Mesothelial cell of epicardium (in vitro differentiated cells): ENCODE measurements at places on chromosomes 3 and 15. TPM values are rescaled to one million over a fixed set of nuclear protein-coding genes. Genes with fewer than 3 reads are reported as not detected.

- H3K4me3 ChIP-seq, result no peak overlapping the region
- H3K27me3 ChIP-seq, result no peaks in the 10 kb centered on the region
- no peak overlapping the region for H3K27ac ChIP-seq
- peaks cover 6% of the 10 kb centered on the region for H3K4me1 ChIP-seq
Observed at GRCh38 chr3:172885704-172886103, 135.2 kb downstream of the ECT2 start.

- H3K27me3 ChIP-seq, result no peaks in the 10 kb centered on the region
- no peaks in the 10 kb centered on the region for H3K4me1 ChIP-seq
- H3K4me3 ChIP-seq, result no peak overlapping the region
- no peak overlapping the region for H3K27ac ChIP-seq
- no peaks in the 10 kb centered on the region for H3K36me3 ChIP-seq
Observed at GRCh38 chr3:178762385-178762784, 226.1 kb downstream of the KCNMB2 start.

DNA sequence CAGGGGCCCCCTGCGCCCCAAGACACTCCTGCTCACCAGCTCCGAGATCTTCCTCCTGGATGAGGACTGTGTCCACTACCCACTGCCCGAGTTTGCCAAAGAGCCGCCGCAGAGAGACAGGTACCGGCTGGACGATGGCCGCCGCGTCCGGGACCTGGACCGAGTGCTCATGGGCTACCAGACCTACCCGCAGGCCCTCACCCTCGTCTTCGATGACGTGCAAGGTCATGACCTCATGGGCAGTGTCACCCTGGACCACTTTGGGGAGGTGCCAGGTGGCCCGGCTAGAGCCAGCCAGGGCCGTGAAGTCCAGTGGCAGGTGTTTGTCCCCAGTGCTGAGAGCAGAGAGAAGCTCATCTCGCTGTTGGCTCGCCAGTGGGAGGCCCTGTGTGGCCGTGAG lies 3.1 kb upstream of the STAB1 start:
- H3K36me3 ChIP-seq, result peaks cover 28% of the 10 kb centered on the region
- H3K4me3 ChIP-seq, result no peak overlapping the region
- no peak for DNase-seq
- peaks cover 4% of the 10 kb centered on the region for H3K4me1 ChIP-seq
- no peaks in the 10 kb centered on the region for H3K27me3 ChIP-seq

GRCh38 chr15:100042558-100042957 lies 299.2 kb downstream of the ADAMTS17 start:
- H3K36me3 ChIP-seq, result peaks cover 31% of the 10 kb centered on the region
- H3K4me3 ChIP-seq, result no peak overlapping the region
- H3K4me1 ChIP-seq, result peaks cover 25% of the 10 kb centered on the region
- no peak for DNase-seq

GRCh38 chr15:60673918-60674558 lies 195.1 kb upstream of the ICE2 start:
- DNase-seq, result no peak
- H3K4me1 ChIP-seq, result no peaks in the 10 kb centered on the region
- no peak overlapping the region for H3K4me3 ChIP-seq
- H3K27ac ChIP-seq, result no peak overlapping the region
- no peaks in the 10 kb centered on the region for H3K36me3 ChIP-seq

FGD5 gene
- 3.2 to 3.5 TPM (median 3.4 TPM) in 3 replicates for total RNA-seq

GRCh38 chr15:98272625-98273024 lies 312.1 kb downstream of the ARRDC4 start:
- no peak overlapping the region for H3K27ac ChIP-seq
- H3K27me3 ChIP-seq, result peaks cover 14% of the 10 kb centered on the region
- no peak overlapping the region for H3K4me3 ChIP-seq

DNA sequence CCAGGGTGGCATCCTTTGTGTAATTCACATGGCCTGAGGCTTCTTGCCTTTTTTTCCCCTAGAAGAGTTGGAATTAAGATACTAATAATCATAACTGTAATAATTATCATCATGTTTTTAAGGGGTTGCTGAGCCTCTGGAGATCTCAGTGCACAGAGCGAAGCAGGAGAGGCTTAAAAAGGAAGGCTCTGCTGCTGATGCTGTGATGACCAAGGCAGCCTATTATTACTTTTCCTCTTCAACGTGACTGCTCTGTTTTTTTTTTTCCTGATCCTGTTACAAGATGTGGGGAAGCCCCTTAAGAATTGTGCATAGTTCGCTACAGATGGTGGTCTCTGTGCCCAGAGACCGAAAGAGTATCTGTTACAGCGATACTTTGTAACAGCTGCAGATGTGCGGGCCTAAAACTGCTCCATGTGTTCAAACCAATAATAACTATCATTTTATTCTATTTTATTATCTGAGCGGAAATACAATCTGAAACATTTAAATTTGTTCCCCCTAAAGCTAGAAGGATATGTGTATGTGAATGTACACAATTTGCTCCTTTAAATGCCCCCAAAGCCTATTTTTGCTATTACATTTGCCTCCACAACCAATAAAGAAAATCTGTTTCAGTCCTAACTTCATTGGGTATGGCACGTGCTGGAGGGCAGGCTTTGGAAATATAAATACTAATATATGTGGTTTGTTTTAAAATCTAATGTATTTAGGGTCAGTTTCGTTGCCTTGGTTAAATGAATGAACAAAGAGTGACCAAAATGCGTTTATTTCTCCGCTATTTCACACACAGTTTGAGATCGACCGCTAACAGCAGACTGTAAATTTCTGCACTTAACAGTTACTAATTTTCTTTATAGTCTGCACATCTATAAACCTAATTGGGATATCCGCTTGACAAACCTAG lies 4.6 kb downstream of the SHOX2 start:
- H3K27ac ChIP-seq, result no peak overlapping the region
- peaks cover 28% of the 10 kb centered on the region for H3K4me1 ChIP-seq
- no peaks in the 10 kb centered on the region for H3K36me3 ChIP-seq
- no peak for DNase-seq

PDZRN3 gene
- 42.9 to 48.4 TPM (median 43.4 TPM) in 3 replicates for total RNA-seq

- no peak for DNase-seq
- H3K4me1 ChIP-seq, result no peaks in the 10 kb centered on the region
- H3K27me3 ChIP-seq, result no peaks in the 10 kb centered on the region
- no peak overlapping the region for H3K4me3 ChIP-seq
- no peak overlapping the region for H3K27ac ChIP-seq
Observed at GRCh38 chr3:124680521-124680920, 49.7 kb upstream of the UMPS start.

DNA sequence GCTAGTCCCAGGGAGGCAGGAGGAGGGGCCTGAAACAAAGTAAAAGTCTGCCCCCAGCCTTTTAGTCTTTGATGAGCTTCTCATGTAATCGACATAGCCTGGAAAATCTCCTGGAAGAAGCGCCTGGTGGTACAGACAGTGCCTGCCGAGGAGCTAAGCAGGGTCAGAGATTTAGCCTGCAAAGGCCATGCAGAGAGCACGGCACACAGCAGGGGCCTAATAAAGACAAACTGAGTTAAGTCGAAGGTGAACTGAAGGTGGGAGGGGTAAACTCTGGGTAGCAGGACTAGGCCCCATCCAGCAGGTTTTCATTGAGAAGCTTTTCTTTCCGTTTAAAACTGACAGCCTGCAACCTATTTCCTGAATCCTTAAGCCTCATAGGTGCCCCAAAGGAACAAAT lies 115.5 kb upstream of the ABHD17C start:
- no peak overlapping the region for H3K27ac ChIP-seq
- no peak for DNase-seq
- H3K27me3 ChIP-seq, result no peaks in the 10 kb centered on the region

FRMD5 gene
- total RNA-seq, result 1.4 to 2.5 TPM (median 2.3 TPM) in 3 replicates

IRAK2 gene
- total RNA-seq, result 0.69 to 0.97 TPM (median 0.77 TPM) in 3 replicates

GRCh38 chr3:109853077-109853731 lies 515.9 kb upstream of the DPPA4 start:
- H3K36me3 ChIP-seq, result peaks cover 14% of the 10 kb centered on the region
- no peak overlapping the region for H3K4me3 ChIP-seq
- peaks cover 7% of the 10 kb centered on the region for H3K4me1 ChIP-seq
- DNase-seq, result no peak
- no peaks in the 10 kb centered on the region for H3K27me3 ChIP-seq

SLITRK3 gene
- 0.71 to 0.87 TPM (median 0.81 TPM) in 3 replicates for total RNA-seq

DNA sequence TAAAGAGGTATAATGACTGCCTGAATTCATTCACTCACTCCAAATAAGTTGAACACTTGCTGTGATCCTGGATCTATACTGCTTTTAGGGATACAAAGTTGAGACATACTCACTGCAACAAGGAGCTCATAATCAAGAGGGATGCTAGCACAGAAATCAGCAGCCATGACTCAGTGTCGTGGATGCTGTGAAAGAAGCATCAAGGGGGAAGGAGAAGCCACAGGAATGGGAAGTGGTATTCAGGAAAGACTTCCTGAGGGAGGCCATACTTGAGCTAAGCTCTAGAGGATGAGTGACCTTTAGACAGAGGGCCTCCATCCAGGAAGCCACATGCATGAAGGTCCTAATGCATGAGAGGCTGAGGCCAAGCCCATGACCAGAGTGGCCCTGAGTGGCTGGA lies 245.7 kb upstream of the RORA start:
- no peak overlapping the region for H3K4me3 ChIP-seq
- H3K27ac ChIP-seq, result no peak overlapping the region
- peaks cover 2% of the 10 kb centered on the region for H3K27me3 ChIP-seq

ILDR1 gene
- total RNA-seq, result 3.4 to 4.1 TPM (median 4.1 TPM) in 3 replicates
